Prostate gland (tissue), 2 donors: ENCODE measurements at places on chromosomes 5 and 9. TPM values are rescaled to one million over a fixed set of nuclear protein-coding genes. Genes with fewer than 3 reads are reported as not detected.
A peak's percentile ranks its signal among the peaks of the same experiment; 100 is the strongest.

Gene AP3S1
- total RNA-seq, result 32.0 TPM

Gene C5orf46
- total RNA-seq, result 0.59 TPM

Gene DHX29
- total RNA-seq, result 28.2 TPM

Gene PCDHAC2
- 6.8 TPM for total RNA-seq

GRCh38 chr5:109450129-109450877 is 40.5 kb upstream of the PJA2 start:
- no peak overlapping the region for H3K27ac ChIP-seq
- no peak for DNase-seq
- H3K4me3 ChIP-seq, result no peak overlapping the region
- H3K27me3 ChIP-seq, result no peaks in the 10 kb centered on the region

Gene F2RL1
- 4.9 TPM for total RNA-seq

Gene LVRN
- not detected for total RNA-seq

- peak overlapping the region; percentile 72 for H3K27ac ChIP-seq
- H3K36me3 ChIP-seq, result no peaks in the 10 kb centered on the region
- no peak for DNase-seq
- H3K27me3 ChIP-seq, result no peaks in the 10 kb centered on the region
These were observed 52.6 kb downstream of the IPPK start for GRCh38 chr9:92617195-92617813.

GRCh38 chr5:156479849-156480248 is 152.9 kb downstream of the SGCD start:
- H3K27ac ChIP-seq, result no peak overlapping the region
- no peaks in the 10 kb centered on the region for H3K4me1 ChIP-seq
- no peak overlapping the region for H3K4me3 ChIP-seq
- no peak for DNase-seq
- no peaks in the 10 kb centered on the region for H3K36me3 ChIP-seq
- H3K27me3 ChIP-seq, result no peaks in the 10 kb centered on the region

GRCh38 chr9:110050925-110051355 is 157.0 kb downstream of the C9orf152 start:
- H3K4me3 ChIP-seq, result no peak overlapping the region
- no peak overlapping the region for H3K27ac ChIP-seq
- H3K4me1 ChIP-seq, result peaks cover 5% of the 10 kb centered on the region
- no peaks in the 10 kb centered on the region for H3K36me3 ChIP-seq
- DNase-seq, result no peak
- H3K27me3 ChIP-seq, result no peaks in the 10 kb centered on the region

GRCh38 chr9:117403403-117403811 is 11.4 kb downstream of the ASTN2 start:
- no peaks in the 10 kb centered on the region for H3K27me3 ChIP-seq
- H3K27ac ChIP-seq, result peak overlapping the region; percentile 59
- H3K4me1 ChIP-seq, result peaks cover 8% of the 10 kb centered on the region
- H3K4me3 ChIP-seq, result no peak overlapping the region
- H3K36me3 ChIP-seq, result no peaks in the 10 kb centered on the region

Gene GDA
- total RNA-seq, result not detected

Gene PCDHB3
- total RNA-seq, result 2.5 TPM

DNA sequence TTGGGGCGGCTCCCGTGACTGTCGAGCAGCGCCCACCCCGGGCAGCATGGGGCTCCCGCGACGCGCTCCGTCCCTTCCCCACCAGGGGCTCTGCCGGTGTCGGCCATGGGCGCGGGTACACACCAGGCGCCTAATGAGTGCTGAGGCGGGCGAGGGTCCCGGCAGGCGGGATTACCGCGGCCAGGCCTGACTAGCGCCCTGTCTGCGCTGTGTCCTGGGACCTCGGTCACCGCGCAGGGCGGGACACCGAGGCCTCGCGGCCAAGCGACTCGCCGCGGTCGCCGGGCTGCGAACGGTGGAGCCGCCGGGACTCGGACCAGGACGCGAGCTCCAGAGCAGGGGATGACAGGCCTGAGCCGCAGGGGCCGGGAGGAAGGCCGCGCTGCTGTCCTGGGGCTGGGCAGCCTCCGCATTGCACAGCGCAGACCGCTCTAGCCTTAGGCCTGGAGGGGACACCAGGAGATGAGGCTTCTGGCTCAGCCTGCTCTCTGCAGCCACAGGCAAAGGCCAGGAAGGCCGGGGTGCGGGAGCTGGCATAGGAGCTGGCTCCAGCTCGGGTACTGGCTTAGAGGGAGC is 14.1 kb downstream of the LCN10 start:
- peaks cover 14% of the 10 kb centered on the region for H3K4me1 ChIP-seq
- no peak for DNase-seq
- H3K36me3 ChIP-seq, result no peaks in the 10 kb centered on the region
- H3K27ac ChIP-seq, result peak overlapping the region; percentile 32
- H3K27me3 ChIP-seq, result no peaks in the 10 kb centered on the region
- H3K4me3 ChIP-seq, result peak overlapping the region; percentile 78

GRCh38 chr5:165370233-165370632 is 1864.8 kb downstream of the MAT2B start:
- H3K27me3 ChIP-seq, result no peaks in the 10 kb centered on the region
- no peak overlapping the region for H3K27ac ChIP-seq
- no peak overlapping the region for H3K4me3 ChIP-seq
- H3K36me3 ChIP-seq, result no peaks in the 10 kb centered on the region
- no peaks in the 10 kb centered on the region for H3K4me1 ChIP-seq

Gene BSPRY
- 8.4 TPM for total RNA-seq

GRCh38 chr5:122774519-122774860 is 390 bp upstream of the SNX2 start:
- DNase-seq, result no peak
- peak overlapping the region; percentile 86 for H3K27ac ChIP-seq
- H3K4me1 ChIP-seq, result no peaks in the 10 kb centered on the region
- no peaks in the 10 kb centered on the region for H3K27me3 ChIP-seq
- no peaks in the 10 kb centered on the region for H3K36me3 ChIP-seq
- peak overlapping the region; percentile 87 for H3K4me3 ChIP-seq

GRCh38 chr5:73810429-73810828 is 184.4 kb downstream of the ARHGEF28 start:
- no peak overlapping the region for H3K27ac ChIP-seq
- no peak overlapping the region for H3K4me3 ChIP-seq
- no peaks in the 10 kb centered on the region for H3K4me1 ChIP-seq
- H3K36me3 ChIP-seq, result no peaks in the 10 kb centered on the region
- H3K27me3 ChIP-seq, result no peaks in the 10 kb centered on the region

Gene CTNND2
- total RNA-seq, result 11.2 TPM

Gene GNA14
- 5.5 TPM for total RNA-seq

- H3K36me3 ChIP-seq, result no peaks in the 10 kb centered on the region
- no peak overlapping the region for H3K27ac ChIP-seq
- no peak overlapping the region for H3K4me3 ChIP-seq
These were observed 12.7 kb downstream of the TYRP1 start for GRCh38 chr9:12705738-12706391.

DNA sequence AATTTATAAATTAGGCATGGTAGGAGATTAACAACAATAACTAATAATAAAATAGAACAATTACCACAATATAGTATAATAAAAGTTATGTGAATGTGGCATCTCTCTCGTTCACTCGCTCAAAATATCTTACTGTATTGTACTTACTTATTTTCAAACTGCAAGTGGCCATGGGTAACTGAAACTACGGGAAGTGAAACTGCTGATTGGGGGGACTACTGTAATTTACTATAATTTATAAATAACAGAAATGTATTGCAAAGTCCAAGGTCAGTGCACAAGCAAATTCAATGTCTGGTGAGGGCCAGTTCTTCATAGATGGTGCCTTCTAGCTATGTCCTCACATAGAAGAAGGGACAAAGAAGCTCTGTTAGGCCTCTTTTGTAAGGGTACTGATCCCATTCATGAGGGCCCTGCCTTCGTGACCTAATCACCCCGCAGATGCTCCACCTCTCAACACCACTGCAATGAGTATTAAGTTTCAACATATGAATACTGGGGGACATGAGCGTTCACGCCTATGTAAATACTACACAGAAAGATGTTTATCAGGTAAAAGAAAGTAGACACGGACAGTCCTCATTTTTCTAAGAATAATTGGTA is 39.0 kb downstream of the KCNIP1 start:
- H3K27ac ChIP-seq, result no peak overlapping the region
- no peaks in the 10 kb centered on the region for H3K36me3 ChIP-seq
- no peak for DNase-seq

Gene ALDH1A1
- 427 TPM for total RNA-seq

Gene LTC4S
- total RNA-seq, result 7.8 TPM

DNA sequence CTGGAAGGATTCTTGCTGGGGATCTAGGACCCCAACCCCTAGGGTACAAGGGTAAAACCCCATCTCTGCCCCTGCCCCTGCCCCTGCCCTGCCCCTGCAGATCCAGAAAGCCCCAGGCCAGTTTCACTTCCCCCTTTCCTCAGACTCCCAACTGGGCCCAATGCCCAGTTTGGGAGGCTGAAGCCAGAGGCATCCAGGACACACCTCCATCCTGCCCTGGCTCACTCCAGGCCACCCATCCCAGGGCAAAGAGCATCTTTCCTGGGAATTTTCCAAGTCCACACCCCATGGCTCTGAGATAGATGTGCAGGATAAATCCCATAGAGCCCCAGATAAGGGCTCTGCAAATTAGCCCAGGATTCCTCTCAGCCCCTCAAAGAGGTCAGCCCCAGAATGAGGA is 17.4 kb downstream of the CNTFR start:
- no peaks in the 10 kb centered on the region for H3K27me3 ChIP-seq
- H3K4me1 ChIP-seq, result no peaks in the 10 kb centered on the region
- no peak overlapping the region for H3K27ac ChIP-seq
- H3K4me3 ChIP-seq, result no peak overlapping the region

GRCh38 chr5:93395971-93396379 is 185.0 kb downstream of the NR2F1-AS1 start:
- no peaks in the 10 kb centered on the region for H3K27me3 ChIP-seq
- DNase-seq, result no peak
- no peak overlapping the region for H3K4me3 ChIP-seq
- H3K27ac ChIP-seq, result no peak overlapping the region

GRCh38 chr9:129107651-129108050 is 2.9 kb downstream of the CRAT start:
- DNase-seq, result no peak
- H3K4me1 ChIP-seq, result peaks cover 7% of the 10 kb centered on the region
- no peaks in the 10 kb centered on the region for H3K36me3 ChIP-seq
- H3K27me3 ChIP-seq, result no peaks in the 10 kb centered on the region
- peak overlapping the region; percentile 96 for H3K27ac ChIP-seq
- no peak overlapping the region for H3K4me3 ChIP-seq

Gene MLANA
- not detected for total RNA-seq

DNA sequence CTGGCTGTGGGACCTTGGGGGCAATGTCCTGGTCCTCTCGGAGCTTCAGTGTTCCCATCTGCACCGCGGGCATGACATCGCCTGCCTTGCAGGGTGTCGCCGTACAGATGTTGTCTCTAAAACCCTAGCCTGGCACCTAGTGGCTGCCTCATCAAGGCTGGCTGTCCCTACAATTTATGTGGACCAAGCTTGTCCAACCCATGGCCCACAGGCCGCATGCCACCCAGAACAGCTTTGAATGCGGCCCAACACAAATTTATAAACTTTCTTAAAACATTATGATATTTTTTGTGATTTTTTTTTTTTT is 18.3 kb upstream of the ASS1 start:
- H3K4me3 ChIP-seq, result no peak overlapping the region
- no peaks in the 10 kb centered on the region for H3K36me3 ChIP-seq
- no peak for DNase-seq
- H3K4me1 ChIP-seq, result no peaks in the 10 kb centered on the region
- no peak overlapping the region for H3K27ac ChIP-seq
- H3K27me3 ChIP-seq, result no peaks in the 10 kb centered on the region

DNA sequence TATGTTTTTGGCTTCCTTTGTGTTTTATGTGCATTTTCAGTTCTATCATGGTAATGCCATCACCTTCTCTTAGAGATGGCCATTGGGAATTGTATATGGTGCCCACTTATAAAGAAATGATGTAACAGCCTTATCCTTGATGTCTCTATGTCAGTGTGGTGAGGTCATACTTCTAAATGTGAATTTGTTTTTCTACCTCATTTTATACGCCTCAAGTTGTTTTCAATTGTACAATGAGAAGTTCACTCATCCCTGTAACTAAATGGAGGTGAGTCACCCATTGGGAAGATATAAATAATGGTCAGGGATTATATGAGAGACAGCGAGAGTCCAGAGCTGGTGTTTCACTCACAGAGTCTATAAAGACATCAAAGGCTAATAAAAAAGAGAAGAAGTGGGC is 402.4 kb downstream of the AGTPBP1 start:
- H3K4me3 ChIP-seq, result no peak overlapping the region
- no peaks in the 10 kb centered on the region for H3K36me3 ChIP-seq
- no peaks in the 10 kb centered on the region for H3K4me1 ChIP-seq
- H3K27me3 ChIP-seq, result no peaks in the 10 kb centered on the region

DNA sequence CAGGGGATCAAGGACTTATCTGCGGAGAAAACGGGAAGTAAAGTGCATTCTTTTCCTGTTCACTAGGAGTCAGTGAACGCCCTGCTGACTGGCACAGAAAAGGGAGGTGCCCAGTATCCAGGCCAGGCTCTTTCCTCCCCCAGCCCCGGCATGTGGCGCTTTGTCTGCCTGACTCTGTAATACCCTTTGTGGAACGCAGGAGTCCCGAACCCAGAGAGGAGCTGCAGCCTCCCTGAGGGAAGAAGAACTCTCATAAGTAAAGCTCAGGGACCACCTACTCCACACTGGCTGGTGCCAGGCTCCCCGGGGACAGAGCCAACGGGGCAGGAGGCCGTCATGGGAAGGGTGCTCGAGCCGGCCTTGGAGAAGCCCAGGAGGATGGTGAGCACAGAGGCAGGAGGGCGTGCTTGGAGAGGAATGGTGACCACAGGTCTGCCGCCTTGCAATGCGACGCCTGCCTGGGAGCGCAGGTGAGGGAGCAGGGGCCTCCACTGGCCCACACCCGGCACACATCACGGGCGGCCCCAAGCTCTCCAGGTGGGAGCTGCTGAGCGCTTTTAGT is 31.5 kb downstream of the VAV2 start:
- no peaks in the 10 kb centered on the region for H3K27me3 ChIP-seq
- no peaks in the 10 kb centered on the region for H3K36me3 ChIP-seq
- no peaks in the 10 kb centered on the region for H3K4me1 ChIP-seq
- H3K27ac ChIP-seq, result no peak overlapping the region

- H3K4me3 ChIP-seq, result no peak overlapping the region
- no peaks in the 10 kb centered on the region for H3K36me3 ChIP-seq
- H3K4me1 ChIP-seq, result no peaks in the 10 kb centered on the region
- no peak overlapping the region for H3K27ac ChIP-seq
These were observed 196.1 kb downstream of the ANXA1 start for GRCh38 chr9:73347720-73348119.
